ENCODE measurements at places on chromosomes 7 and 10. TPM values are rescaled to one million over a fixed set of nuclear protein-coding genes. Genes with fewer than 3 reads are reported as not detected.

- no peak for DNase-seq
- no peaks in the 10 kb centered on the region for H3K27me3 ChIP-seq
Observed at GRCh38 chr7:23272275-23272674, 25.7 kb downstream of the GPNMB start.

Gene CYP2E1
- total RNA-seq, result 2.6 TPM

DNA sequence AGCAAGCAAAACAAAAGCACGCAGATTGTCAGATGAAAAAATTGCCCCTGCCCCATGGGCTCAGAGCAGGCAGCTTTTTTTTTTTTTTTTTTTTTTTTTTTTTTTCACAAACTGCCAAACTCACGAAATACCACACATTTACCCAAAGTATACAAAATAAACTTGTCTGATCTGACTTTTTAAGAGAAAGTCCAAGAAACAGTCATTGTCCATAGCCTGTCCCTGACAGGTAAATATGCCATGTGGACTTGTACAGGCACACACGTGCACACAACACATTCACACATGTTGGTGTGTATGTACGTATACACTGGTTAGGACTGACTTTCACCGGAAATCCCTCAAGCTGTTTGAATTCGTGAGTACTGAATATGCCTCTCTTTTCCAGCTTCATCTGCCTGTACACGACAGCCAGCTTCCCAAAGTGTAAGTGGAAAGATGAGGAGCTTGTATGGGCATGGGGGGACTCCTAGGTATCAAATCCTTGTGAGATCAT is 929 bp upstream of the HGF start:
- no peak overlapping the region for H3K27ac ChIP-seq
- H3K4me3 ChIP-seq, result no peak overlapping the region
- peaks cover 22% of the 10 kb centered on the region for H3K4me1 ChIP-seq
- peaks cover 16% of the 10 kb centered on the region for H3K27me3 ChIP-seq

- H3K4me1 ChIP-seq, result peaks cover 24% of the 10 kb centered on the region
- H3K36me3 ChIP-seq, result no peaks in the 10 kb centered on the region
- H3K4me3 ChIP-seq, result no peak overlapping the region
- peaks cover 26% of the 10 kb centered on the region for H3K27me3 ChIP-seq
Observed at GRCh38 chr10:77104459-77104980, 533.1 kb downstream of the KCNMA1 start.

DNA sequence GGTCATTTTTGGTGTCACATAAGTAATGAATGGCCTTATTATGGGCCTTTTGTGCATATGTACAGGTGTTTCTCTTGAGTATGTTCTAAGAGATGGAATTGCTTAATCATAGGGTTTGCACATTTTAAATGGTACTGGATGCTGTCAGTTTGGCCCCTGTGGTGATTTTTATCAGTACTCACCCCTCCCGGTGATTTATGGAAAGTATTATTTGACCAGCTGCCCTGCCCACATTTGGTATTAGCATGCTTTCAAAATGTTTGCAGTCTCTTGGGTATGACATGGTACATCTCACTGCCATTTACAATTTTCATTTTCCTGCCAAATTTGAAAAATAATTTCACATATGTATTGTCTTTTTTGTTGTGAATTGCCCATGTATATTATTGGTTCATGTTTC is 427.7 kb downstream of the LRMDA start:
- peaks cover 12% of the 10 kb centered on the region for H3K36me3 ChIP-seq
- no peaks in the 10 kb centered on the region for H3K27me3 ChIP-seq
- no peak overlapping the region for H3K27ac ChIP-seq
- H3K4me1 ChIP-seq, result peaks cover 29% of the 10 kb centered on the region
- no peak for DNase-seq
- no peak overlapping the region for H3K4me3 ChIP-seq

Gene ADAMTS14
- total RNA-seq, result 2.1 TPM

DNA sequence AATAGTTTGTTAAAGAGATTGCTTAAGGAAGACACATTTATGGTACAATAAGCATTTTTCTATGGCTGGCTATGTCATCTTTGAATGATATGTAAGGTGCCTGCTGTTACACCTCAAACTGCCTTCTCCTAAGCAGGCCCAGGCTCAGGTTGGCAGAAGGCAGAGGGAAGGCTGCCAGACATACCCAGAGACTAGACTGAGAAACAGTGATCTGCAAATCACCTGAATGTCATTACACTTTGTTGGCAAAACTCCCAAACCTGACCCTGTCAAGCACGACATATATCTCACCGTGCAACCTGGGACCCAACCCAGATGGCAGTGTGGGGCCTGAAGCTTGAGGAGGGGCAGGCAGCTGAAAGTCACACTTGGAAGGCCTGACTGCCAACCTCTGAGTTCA is 136.6 kb upstream of the TARP start:
- H3K4me3 ChIP-seq, result no peak overlapping the region
- H3K27me3 ChIP-seq, result no peaks in the 10 kb centered on the region
- H3K27ac ChIP-seq, result no peak overlapping the region
- DNase-seq, result no peak
- peaks cover 7% of the 10 kb centered on the region for H3K4me1 ChIP-seq

Gene TMEM270
- total RNA-seq, result not detected

Gene SPDYE9
- total RNA-seq, result not detected

DNA sequence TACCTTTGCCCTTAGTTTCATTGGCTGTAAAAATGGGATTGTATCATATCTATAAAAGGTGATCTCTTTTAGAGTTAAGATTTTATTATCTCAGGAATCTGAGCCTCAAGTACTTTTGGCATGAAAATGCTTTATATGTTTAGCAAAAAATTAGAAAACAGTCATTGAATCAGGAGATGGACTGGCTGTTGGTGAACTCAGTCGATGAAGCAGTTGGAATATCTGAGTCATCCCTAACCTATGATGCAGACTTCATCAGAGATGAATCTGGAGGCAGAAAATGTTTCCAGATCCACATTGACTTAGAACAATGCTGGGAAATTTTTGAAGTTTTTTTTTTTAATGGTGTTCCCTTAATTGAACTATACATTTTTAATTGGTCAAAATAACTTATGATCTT is 228.5 kb downstream of the SLC25A13 start:
- H3K4me3 ChIP-seq, result no peak overlapping the region
- H3K27me3 ChIP-seq, result no peaks in the 10 kb centered on the region
- H3K36me3 ChIP-seq, result no peaks in the 10 kb centered on the region
- no peaks in the 10 kb centered on the region for H3K4me1 ChIP-seq

- peaks cover 14% of the 10 kb centered on the region for H3K36me3 ChIP-seq
- no peak for DNase-seq
- H3K27me3 ChIP-seq, result no peaks in the 10 kb centered on the region
- peak overlapping the region; percentile 68 for H3K27ac ChIP-seq
- no peak overlapping the region for H3K4me3 ChIP-seq
Observed at GRCh38 chr10:77864151-77864851, 62.3 kb downstream of the DLG5 start.

DNA sequence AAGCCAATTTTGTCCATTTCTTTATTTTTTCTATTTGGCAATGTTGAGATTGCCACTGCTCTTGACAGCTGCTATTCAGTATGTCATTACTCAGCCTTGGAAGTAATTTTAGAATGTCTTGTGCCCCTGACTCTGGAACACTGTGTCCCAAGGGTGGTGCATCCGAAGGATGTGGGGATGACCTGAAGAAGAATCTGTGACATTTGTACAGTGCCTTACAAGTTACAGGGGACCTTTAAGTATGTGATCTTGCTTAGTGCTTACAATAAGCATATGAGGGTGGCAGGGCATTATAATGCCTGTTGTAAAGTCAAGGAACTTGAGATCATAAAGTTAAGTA is 239.5 kb downstream of the REEP3 start:
- H3K4me3 ChIP-seq, result no peak overlapping the region
- H3K27me3 ChIP-seq, result no peaks in the 10 kb centered on the region
- no peak overlapping the region for H3K27ac ChIP-seq
- H3K36me3 ChIP-seq, result no peaks in the 10 kb centered on the region
- H3K4me1 ChIP-seq, result no peaks in the 10 kb centered on the region

DNA sequence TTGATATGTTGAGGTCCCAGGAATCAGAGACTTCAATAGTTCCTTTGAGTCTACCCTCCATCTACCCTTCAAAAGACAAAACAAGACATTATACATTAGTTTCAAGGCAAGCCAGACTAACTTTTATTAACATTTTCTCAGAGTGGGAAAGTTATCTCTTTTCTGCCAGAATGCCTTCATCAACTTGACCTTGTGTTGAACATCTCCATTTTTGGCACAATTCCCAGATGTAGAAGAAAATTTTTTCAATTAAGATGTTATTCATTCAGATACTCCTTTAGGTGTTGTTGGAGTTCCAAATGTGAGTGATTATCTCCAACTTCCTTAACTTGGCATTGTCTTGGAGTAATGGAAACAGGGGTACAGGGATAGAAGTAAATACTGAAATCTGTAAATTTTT is 59.1 kb downstream of the NRF1 start:
- peaks cover 16% of the 10 kb centered on the region for H3K36me3 ChIP-seq
- DNase-seq, result no peak
- no peaks in the 10 kb centered on the region for H3K27me3 ChIP-seq

GRCh38 chr7:143375298-143376034 is 5.7 kb upstream of the ZYX start:
- no peaks in the 10 kb centered on the region for H3K36me3 ChIP-seq
- DNase-seq, result no peak
- peaks cover 62% of the 10 kb centered on the region for H3K4me1 ChIP-seq
- H3K27me3 ChIP-seq, result no peaks in the 10 kb centered on the region
- H3K27ac ChIP-seq, result no peak overlapping the region
- H3K4me3 ChIP-seq, result no peak overlapping the region

Gene PDE1C
- 0.55 TPM for total RNA-seq

Gene CPA1
- 8.9 TPM for total RNA-seq

DNA sequence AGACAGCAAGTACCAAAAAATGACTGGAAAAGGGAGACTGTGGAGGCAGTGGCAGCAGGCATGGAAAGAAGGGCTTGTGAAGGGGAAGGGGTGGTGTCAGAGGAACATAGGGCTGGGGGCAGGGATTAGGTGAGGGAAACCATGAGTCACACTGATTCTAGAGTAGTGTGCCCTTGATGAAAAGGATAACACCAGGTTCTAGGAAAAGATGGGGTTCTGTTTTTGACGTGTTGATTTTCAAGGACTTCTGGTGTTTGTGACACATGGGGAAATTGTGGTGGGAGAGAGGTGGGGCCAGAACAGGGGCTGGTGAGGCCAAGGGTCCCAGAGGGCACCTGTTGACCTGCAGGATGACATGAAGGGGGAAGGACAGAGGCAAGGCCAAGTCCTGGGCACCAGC is 57.1 kb downstream of the FIGNL1 start:
- H3K4me1 ChIP-seq, result 0 out of 2 replicates have a peak, but pooled peaks cover 9% of the 10 kb centered on the region
- no peak for DNase-seq

- H3K4me1 ChIP-seq, result peaks cover 22% of the 10 kb centered on the region
- H3K27me3 ChIP-seq, result no peaks in the 10 kb centered on the region
- no peaks in the 10 kb centered on the region for H3K36me3 ChIP-seq
Observed at GRCh38 chr10:97071496-97071895, 114.3 kb downstream of the SLIT1 start.

Gene SLC39A12
- not detected for total RNA-seq

Gene CDH23
- 2.9 TPM for total RNA-seq

DNA sequence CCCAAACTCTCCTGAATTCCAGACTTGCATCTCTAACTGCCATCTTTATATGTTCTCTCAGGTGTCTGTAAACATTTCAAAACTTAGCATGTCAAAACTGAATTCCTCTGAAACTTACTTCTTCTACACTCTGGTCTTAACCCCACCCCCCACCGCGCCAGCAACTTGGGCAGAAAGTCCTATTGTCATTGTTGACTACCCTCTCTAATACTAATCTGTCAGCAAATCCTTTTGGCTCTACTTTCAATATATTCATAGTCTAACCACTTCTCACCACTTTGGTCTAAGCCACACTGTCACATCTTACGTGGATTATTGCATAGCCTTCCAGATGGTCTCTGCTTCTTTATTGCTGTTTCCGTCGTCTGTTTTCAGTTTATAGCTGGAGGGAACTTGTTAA is 86.6 kb downstream of the AHCYL2 start:
- no peak overlapping the region for H3K4me3 ChIP-seq
- H3K27me3 ChIP-seq, result no peaks in the 10 kb centered on the region
- H3K4me1 ChIP-seq, result no peaks in the 10 kb centered on the region
- no peaks in the 10 kb centered on the region for H3K36me3 ChIP-seq
- H3K27ac ChIP-seq, result no peak overlapping the region

DNA sequence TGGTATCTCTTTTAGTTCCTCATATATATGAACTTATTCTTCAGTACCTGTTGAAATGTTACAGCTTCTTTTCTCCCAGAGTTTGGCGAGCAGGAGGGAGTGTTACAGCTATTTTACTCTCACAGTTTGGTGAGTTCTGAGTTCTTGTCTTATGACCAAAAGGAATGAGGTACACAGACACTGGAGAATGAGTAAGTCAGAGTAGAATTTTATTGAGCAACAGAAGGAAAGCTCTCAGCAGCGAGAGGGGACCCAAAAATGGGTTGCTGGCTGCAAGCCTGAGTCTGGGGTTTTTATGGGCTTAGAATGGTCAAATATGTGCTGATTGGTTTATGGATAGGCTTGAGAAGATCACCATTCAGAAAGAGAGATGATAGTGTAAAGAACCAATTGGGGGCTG is 175.2 kb downstream of the CDK14 start:
- H3K36me3 ChIP-seq, result peaks cover 6% of the 10 kb centered on the region
- peaks cover 4% of the 10 kb centered on the region for H3K4me1 ChIP-seq
- no peak overlapping the region for H3K4me3 ChIP-seq
- DNase-seq, result no peak

- H3K36me3 ChIP-seq, result no peaks in the 10 kb centered on the region
- H3K27me3 ChIP-seq, result no peaks in the 10 kb centered on the region
- no peak within 1 kb of the TSS for H3K4me3 ChIP-seq
- H3K27ac ChIP-seq, result peak within 1 kb of the TSS; percentile 78
- peaks cover 34% of the 10 kb centered on the region for H3K4me1 ChIP-seq
Observed at GRCh38 chr10:13234172-13234571, at the start of gene UCMA. TSS of gene UCMA (minus strand) at chr10:13234374. CDS start at chr10:13234258, 116 bp downstream.

- no peaks in the 10 kb centered on the region for H3K27me3 ChIP-seq
- H3K4me3 ChIP-seq, result no peak overlapping the region
- no peak overlapping the region for H3K27ac ChIP-seq
- DNase-seq, result no peak
Observed at GRCh38 chr10:3167611-3168330, 4.8 kb downstream of the PITRM1 start.

DNA sequence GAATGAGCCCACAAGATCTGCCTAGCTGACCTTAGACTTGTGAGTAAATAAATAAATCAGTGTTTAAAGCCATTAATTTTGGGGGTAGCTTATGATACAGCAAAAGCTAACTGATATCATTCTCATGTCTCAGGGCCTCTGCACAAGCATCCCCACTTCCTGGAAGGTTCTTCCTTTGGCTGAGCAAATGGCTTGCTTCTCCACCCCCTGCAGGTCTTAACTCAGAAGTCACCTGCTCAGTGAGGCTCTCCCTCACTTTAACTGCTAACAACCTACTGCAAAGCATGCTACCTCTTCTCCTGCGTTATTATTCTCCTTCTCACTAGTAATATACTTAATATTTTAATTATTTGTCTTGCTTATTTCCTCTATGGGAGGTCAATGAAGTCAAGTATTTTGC is 167.3 kb downstream of the TPK1 start:
- no peak overlapping the region for H3K4me3 ChIP-seq
- H3K27ac ChIP-seq, result no peak overlapping the region
- no peak for DNase-seq
- peaks cover 30% of the 10 kb centered on the region for H3K4me1 ChIP-seq
- no peaks in the 10 kb centered on the region for H3K27me3 ChIP-seq

DNA sequence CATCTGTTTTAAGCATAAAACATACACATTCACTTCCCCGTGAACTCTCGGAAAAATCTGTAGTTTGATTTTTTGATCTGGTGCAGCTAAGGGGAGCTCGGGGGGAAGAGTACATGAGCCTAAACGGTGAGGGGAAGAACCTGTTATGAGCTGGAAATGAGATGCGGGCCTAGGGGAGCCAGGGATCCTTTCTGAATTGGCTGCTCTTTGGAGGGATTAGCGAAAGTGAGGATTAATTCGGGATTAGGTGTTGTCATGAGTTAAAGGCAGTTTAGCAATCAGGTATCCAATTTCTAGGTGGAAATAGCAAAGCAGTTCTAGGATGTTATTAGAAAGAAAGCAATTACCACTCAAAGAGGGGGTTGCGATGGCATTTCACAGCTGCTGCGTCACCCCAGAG is 51.1 kb upstream of the ADARB2 start:
- peaks cover 42% of the 10 kb centered on the region for H3K4me1 ChIP-seq
- H3K4me3 ChIP-seq, result no peak overlapping the region
- peaks cover 13% of the 10 kb centered on the region for H3K27me3 ChIP-seq
- no peak for DNase-seq
